ENCODE measurements at places on chromosomes 4 and X.

- DNase-seq: no peak
Observed at GRCh38 chrX:119708936-119709335, 16.0 kb upstream of the SEPTIN6 start.

DNA sequence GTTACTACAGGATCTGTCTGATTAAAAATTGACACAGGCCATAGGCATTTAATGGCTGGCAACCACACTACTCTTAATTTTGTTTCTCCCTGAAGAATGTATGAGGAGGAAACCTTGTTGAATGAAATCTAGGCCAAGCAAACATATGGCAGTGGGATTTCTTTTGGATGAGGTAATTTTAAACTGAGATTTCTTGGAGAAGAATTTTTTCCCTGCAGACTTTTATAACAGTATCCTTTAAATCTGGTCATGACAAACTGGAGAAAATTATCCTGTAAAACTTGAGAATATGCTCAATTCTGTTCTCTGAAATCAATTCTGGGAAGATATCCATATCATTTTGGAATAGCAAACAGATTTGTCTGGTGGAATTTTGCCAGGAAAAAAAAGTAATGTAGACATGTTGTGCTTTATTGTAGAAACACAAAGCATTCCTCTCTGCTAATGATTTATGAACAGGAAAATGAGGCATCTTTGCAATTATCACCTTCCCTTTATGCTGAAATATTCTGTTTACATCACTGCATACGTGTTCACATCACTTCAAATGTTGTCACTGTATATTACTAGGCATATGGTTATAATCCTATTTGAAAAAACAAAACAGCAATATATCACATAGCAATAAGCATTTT, 108.3 kb upstream of the ARSJ start:
- no peak for DNase-seq

GRCh38 chrX:40192196-40192595, 94.4 kb upstream of the BCOR start:
- no peak for DNase-seq

DNA sequence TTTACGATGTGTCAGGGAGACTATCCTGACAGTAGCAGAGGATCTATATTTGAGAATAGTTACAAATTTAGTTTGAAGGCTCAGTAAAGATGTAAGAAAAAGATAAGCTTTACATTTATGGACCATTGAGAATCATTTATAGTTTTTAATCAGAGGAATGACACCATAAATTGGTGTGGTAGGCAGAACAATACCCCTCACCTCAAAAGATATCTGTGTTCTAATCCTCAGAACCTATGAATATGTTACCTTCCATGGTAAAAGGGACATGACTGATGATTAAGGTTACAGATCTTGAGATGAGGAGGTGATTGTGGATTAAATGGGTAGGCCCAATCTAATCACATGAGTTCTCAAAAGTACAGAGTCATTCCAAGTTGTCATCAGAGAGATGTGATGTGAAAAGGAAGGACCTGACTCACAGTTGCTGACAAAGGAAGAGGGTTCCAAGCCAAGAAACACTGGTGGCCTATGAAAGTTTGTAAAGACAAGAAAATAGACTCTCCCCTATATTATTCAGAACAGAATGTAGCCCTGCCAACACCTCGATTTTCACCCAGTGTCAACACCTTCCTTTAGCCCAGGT, 27.0 kb downstream of the EREG start:
- DNase-seq: no peak

GRCh38 chrX:109871121-109871888, 131.6 kb upstream of the TMEM164 start:
- DNase-seq: no peak

DNA sequence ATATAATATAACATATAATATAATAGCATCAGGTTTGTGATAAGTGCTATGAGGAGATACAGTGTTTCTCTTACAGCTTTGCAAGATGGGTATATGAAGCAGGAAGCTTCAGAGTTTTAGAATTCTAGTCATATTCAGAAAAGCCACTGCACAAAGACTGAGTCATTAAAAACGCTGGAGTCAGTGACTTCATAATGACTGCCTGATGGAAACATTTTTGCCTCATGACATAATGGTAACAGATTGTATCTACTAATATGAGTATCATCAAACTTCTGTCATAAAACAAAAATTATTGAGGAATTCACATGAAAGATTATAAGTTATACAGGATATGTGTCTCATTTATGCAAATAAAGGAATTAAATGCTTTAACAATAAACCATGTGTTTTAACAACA, 46.8 kb downstream of the EPHA5 start:
- no peak for DNase-seq

- no peak for DNase-seq
Observed at GRCh38 chr4:158667651-158668198, 4.0 kb downstream of the C4orf46 start.

DNA sequence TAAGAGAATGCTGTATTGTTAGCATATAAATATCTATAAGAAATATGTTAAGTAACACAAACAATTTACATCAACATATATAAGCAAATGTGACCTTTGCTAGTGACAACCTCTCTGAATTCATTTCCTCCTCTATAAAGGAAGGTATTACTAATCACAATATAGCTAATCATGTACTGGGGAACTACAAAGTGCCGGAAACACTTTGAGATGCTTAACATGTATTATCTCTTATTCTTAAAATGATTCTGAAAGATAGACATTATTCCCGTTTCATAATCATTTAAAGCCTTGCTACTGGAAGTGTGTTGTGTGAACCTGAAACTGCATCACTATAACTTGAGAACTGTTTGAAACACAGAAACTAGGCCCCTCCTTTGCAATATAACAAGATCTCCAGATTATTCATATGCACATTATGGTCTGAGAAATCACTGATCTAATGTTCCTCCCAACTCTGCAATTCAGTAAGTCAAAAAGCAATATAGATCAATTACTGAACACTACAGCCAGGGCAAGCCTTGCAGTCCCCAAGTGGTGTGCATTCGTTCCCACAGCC, 54.0 kb downstream of the KLHL8 start:
- DNase-seq: no peak

- DNase-seq: no peak
Observed at GRCh38 chrX:134683351-134684005, 25.2 kb upstream of the PLAC1 start.

DNA sequence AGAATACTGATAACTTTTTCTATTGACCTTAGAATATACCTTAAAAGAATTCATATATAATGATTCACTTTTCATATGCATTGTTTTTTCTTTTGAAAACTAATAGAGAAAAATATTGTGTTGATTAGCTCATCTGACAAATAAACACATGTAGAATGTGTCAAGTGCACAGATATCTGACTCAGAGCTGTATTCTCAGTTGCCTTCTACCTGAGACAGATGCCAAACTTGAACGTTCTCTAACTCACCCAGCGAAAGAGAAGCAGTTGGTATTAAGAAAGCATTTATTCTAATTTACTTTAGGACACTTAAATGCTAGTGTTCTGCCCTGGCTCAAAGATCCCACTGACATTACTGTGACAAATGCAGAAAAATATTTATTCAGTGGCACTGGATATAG, 28.1 kb downstream of the USP53 start:
- no peak for DNase-seq

DNA sequence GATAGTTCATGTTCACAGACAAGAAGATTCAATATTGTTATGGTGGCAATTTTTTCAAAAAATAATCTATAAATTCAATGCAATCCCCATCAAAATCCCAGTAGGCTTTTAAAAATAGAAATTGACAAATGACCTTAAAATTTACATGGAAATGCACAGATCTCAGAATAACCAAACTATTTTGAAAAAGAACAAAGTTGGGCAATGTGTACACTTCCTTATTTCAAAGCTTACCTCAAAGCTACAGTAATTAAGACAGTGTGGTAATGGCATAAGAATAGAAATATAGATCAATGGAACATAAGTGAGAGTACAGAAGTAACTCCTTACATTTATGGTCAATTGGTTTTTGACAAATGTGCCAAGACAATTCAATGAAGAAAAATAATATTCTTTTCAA, 39.0 kb downstream of the FRMD7 start:
- DNase-seq: no peak

- DNase-seq: no peak
Observed at GRCh38 chr4:75122424-75123014, 189.6 kb downstream of the PARM1 start.

DNA sequence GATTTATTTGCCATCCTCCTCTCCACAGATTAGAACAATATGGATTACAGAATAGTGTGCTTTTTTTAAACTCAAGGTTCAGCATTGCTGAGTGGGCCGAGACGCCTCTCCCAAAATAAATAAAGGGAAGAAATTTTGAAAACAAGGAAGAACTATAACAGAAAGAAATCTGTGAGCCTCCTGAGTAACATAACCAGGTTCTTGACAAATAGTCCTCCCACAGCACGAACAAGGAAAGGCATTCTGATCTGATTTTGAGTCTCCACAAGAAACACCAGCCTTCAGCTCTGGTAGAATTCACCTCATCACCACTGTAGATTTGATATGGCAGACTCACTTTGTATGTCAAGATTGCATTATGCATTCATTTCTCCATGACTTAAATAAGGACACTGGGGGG, 173.6 kb downstream of the HHIP start:
- DNase-seq: no peak

- no peak for DNase-seq
Observed at GRCh38 chrX:54423161-54423888, 16.9 kb upstream of the TSR2 start.

DNA sequence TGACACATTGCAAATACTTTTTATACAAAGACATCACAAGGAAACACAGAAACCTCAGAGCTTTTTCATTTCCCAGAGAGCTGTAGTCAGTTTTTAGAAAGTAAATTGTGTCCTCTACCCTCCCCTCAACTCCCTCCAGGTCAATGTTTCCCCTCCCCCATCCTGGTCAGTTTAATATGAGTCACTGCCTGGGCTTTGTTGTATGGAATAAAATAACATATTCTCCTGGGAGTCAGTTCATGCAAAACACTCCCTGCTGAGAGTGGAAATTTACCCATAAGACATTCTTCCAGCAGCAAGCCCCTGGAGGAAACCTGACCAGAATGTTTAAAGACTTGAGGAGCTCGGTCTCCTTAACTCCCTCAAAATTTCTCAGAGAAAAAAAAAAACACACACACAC, 270.1 kb upstream of the LDB2 start:
- no peak for DNase-seq

DNA sequence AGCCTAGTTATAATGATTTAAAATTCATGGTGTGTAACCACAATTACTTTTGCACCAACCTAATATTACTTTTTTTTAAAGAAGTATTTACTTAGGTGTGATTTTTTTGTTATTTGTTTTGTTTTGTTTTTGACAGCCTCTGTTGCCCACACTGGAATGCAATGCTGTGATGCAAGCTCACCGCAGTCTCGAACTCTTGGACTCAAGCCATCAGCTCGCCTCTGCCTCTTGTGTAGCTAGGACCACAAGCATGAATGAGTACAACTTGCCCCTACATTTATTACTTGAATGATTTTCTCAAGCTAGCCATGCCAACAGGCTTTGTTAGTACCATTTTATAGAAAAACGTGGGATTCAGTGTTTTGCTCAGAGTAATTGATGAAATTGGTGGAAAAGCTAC, 488.8 kb upstream of the CPEB2 start:
- no peak for DNase-seq

GRCh38 chr4:184444215-184444952, 30.0 kb downstream of the IRF2 start:
- DNase-seq: no peak

DNA sequence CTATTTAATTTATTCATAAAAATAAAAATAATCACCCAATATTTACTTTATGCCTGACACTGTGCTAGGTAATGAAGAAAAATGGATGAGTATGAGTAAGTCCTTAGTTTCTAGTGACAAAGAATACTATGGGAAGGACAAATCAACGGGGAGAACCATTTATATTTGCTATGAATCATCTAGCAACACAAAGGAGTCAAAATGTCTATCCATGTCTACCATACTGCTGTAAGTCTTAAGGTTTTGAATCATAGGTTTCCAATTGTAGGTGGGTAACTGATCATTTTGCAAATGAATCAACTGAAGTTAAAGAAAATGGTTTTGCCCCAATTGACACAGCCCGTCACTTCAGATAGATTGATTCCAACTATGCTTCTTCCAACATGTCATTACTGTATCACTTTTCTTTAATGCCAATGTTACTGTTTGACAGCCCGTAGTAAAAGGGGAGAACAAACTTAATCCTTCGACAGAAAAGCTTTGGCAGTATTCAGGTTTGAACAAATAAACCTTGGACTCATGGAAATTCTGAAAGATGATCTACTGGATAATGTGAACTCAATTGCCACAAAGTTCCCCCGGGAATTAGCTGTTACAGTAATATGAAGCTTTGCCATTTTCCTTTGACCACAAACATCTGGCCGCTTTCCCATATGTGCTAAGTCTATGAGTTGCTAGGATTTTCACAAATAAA, 3.2 kb downstream of the TDO2 start:
- no peak for DNase-seq

GRCh38 chr4:105093975-105094374, 52.7 kb upstream of the TET2 start:
- DNase-seq: no peak

GRCh38 chr4:110667670-110668069, 44.8 kb upstream of the PITX2 start:
- DNase-seq: no peak

GRCh38 chr4:140234697-140235060, 80.7 kb upstream of the MAML3 start:
- no peak for DNase-seq

DNA sequence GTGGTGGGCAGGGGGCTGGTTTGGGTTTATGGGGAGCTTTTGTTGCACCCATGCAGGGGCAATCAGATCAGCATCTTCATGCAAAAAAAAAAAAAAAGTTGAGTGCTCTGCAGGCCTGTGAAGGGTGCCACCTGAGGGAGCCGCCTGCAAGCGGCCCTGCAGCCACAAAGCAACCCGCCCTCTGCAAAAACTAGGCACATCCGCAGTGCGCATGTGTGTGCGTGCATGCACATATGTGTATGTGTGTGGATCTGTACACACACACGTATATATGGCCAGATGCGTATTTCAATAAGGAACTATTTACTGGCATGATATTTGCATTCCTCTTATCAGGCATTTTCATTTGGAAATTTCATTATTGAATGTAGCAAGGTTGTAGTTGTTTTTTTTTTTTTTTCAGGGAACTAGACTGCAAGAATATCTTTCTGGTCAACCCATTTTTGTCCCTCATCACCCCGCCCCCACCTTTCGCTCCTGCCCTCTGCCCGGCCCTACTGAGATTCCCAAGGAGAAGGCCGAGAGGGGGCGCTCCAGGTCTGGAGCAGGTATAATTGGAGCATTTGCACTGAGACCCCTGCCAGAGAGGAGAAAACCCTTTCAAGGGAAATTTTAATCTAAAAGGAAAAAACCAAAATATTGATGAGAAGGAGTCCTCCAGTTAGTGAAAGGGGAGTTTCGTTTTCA, 18.1 kb downstream of the CCNQ start:
- no peak for DNase-seq

DNA sequence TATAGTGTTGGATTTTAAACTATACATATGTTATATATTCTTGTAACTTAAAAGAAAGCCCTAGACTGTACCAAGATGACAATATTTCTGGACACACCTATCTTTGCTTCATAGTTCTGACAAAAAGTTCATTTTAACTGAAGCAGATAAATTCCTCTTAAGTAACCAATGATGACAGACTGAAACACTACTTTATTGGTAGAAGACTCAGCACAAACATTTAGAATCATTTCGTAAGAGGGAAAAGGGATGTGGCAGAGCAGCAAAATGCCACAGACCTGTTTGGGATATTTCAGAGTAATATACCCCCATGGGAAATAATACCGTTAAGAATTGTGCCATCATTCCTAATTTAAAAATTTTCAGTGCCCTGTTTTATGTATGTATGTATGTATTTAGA, 56.2 kb downstream of the APOO start:
- DNase-seq: no peak

Data from stimulated activated CD4-positive, alpha-beta T cell treated with anti-CD3 and anti-CD28 coated beads, TNF-alpha, amount 100 ng/mL, for 1 hour (primary cell).